ENCODE measurements at places on chromosomes 2 and 18.

DNA sequence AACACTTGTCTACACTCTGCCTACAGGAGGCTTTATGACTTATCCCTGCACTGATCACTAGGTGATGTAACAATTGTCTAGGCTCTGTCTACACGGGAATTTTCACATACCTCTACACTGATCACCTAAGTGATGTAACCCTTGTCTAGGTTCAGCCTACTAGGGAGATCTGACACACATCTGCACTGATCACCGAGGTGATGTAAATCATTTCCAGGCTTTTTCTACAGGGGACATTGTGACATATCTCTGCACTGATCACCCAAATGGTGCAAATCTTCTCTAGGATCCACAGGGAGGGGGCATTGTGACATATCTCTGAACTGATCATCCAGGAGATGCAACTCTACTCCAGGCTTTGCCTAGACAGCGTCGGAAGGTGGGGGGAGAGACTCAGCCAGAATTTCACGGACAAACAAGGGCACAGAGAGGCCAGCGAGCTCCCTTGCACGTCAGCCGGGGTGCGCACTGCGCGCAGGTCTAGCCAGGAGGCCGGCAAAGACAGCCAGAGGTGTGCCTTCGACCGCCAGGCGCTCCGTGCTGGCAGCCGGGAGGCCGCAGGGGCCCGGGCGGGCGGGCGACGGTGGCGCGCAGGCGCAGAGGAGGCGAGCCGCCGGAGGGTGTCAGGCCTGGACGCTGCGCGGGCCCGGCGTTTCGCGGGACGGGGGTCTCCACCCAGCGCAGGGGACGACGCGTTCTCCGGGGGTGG lies 46.9 kb upstream of the USP14 start:
- no peaks in the 10 kb centered on the region for H3K36me3 ChIP-seq
- peak overlapping the region; percentile 39 for H3K4me3 ChIP-seq
- no peak overlapping the region for H3K27ac ChIP-seq
- no peaks in the 10 kb centered on the region for H3K4me1 ChIP-seq

DNA sequence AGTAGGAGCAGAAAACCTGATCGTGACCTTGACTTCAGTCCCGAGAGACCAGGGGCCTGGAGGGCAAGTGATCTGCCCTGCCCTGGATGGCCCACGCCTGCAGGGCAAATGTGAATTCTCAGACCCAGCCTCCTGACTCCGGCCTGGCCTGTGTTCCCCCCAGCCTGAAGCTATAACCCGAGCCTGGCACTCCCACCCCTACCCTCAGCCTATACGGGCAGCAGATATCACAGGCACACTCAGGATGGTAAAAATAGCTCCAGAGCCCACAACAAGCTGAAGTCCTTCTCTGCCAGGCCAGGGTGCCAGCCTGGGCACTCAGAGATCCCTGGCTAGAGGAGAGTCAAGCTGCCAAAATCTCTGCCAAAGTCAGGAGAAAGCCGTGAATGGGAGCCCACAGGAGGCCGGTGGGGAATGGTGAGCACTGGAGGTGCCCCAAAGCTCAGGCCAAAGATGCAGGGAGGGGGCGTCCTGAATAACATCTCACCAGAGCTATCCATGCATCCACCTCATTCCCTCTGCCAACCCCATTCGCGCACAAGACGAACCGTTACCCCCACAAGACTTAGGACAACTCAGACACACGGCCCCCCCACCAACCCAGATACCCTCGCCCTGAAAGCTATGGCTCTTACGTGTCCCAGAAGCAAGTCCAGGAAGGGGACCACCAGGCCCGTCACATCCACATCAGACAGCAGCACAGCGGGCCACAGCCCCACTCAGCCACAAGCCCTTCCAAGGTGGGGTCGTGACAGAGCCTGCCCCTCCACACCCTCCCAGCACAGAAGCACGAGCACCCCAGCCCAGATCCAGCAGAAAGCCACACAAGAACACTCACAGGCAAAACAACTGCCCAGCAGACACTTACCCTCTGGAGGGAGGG lies 144.9 kb downstream of the TNS1 start:
- DNase-seq = no peak
- peak overlapping the region; percentile 5 for H3K27ac ChIP-seq
- H3K4me3 ChIP-seq = no peak overlapping the region
- H3K4me1 ChIP-seq = peaks cover 21% of the 10 kb centered on the region

DNA sequence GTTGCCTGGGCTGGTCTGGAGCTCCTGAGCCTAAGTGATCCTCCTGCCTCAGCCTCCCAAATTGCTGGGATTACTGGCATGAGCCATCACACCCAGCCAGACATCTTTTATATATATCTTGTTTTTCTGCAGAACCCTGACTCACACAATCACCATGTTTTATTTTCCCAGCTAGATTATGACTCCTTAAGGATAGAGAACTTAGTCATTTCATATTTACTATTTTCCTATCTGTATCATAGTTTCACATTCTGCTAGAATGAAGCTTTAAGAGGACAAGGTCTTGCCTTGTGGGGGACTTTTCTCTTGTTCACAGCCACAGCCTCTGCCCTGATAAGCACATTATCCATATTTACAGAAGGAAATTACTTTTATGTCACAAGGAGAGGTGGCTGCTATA lies 73.9 kb downstream of the LBH start:
- no peak overlapping the region for H3K27ac ChIP-seq
- no peaks in the 10 kb centered on the region for H3K27me3 ChIP-seq
- no peaks in the 10 kb centered on the region for H3K4me1 ChIP-seq
- no peak overlapping the region for H3K4me3 ChIP-seq
- no peak for DNase-seq

- DNase-seq = no peak
- H3K4me1 ChIP-seq = peaks cover 7% of the 10 kb centered on the region
- no peak overlapping the region for H3K4me3 ChIP-seq
- no peaks in the 10 kb centered on the region for H3K36me3 ChIP-seq
These were observed 56.2 kb upstream of the ROCK1 start for GRCh38 chr18:21167641-21168377.

DNA sequence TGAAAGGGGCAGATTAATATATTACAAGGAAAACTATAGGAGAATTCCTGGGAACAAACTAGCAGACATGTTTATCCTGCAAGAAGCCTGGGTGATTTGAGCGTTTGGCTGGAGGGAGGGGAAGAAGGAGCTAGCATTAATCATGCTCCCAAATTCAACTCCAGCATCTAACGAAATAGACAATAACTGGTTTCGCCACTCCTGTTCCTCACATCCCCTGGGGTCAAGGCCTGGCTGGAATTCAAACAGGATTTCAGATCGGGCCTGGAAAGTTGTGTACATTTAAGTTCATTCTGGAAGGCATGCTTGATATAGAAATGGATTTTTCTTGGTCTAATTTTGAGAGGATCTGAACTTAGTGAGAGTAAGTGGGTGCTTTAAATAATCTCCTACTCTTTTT lies 126.1 kb upstream of the CTAGE1 start:
- DNase-seq = no peak
- H3K27ac ChIP-seq = no peak overlapping the region
- no peaks in the 10 kb centered on the region for H3K27me3 ChIP-seq

DNA sequence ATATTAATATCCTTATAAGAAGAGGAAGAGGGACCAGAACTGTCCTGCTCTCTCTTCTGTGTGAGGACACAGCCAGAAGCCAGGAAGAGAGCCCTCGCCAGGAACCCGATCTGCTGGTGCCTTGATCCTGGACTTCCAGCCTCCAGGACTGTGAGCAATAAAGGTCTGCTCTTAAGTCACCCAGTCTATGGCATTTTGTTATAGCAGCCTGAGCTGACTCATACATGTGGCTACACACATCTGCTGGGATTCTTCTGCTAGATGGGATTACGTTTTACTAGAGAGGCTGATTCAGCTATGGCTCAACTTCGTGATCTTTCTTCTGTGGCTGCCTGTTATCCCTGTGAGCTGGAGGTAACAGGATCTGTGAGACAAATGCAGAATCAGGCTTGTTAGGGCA lies 29.6 kb downstream of the ARL4C start:
- no peaks in the 10 kb centered on the region for H3K36me3 ChIP-seq
- no peak for DNase-seq
- H3K4me1 ChIP-seq = no peaks in the 10 kb centered on the region

Data from adrenal gland (tissue), 19 donors.